ENCODE measurements at places on chromosomes 13 and 19.

DNA sequence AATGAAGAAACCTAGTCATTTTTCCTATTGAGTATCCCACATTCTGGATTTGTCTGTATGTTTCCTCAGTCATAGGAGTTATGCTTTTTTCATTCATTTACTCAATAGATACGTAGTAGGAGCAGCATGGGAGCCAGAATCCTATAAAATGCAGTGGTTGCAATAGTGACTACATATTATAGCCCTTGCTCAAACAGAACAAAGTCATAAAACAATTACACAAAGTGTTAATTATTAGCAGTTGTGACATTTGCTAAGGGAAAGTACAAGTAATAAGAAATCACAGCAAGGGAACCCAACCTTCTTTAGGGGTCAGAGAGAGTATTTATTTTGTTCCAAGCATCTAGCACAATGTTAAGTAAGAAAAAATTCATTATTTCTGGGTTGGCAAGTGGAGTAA is 27.7 kb upstream of the POU4F1 start:
- DNase-seq = no peak

- DNase-seq = no peak
These were observed 139.1 kb upstream of the SERP2 start for GRCh38 chr13:44234566-44234965.

DNA sequence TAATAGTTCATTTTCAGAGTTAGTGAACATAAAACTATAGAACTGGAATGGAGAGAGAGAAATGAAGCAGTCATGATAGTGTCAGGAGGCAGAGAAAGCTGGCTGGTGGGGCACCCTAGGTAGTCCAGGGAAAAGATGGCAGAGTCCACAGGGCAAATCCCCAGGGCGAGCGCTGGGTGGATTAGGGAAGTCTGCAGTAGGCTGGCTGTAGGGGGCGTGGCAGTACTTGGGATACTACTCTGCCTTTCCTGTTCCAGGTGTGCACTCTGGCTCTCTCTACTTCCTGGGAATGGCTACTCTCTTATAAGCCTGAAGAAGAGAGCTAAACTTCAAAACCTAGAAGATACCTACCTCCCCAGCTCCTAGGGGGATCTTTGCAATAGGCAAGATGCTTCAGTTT is 232.9 kb upstream of the SLC10A2 start:
- DNase-seq = no peak

DNA sequence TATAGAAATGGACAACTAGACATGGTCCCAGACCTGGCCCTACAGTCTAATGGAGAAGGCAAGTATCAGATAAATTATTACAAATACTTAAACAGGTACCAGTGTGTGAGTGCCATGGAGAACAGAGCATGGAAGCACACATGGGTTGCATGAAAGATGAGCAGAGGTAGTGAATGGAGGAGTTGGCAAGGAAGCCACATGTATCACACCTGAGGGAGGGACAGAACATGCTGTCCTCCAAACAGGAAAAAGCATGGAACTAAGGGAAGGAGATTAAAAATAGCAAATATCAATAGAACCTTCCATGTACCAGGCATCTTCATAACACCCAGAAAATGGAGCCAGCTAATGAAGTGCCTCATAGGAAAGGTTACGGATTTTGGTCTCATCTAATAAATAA is 85.9 kb downstream of the SACS start:
- no peak for DNase-seq

DNA sequence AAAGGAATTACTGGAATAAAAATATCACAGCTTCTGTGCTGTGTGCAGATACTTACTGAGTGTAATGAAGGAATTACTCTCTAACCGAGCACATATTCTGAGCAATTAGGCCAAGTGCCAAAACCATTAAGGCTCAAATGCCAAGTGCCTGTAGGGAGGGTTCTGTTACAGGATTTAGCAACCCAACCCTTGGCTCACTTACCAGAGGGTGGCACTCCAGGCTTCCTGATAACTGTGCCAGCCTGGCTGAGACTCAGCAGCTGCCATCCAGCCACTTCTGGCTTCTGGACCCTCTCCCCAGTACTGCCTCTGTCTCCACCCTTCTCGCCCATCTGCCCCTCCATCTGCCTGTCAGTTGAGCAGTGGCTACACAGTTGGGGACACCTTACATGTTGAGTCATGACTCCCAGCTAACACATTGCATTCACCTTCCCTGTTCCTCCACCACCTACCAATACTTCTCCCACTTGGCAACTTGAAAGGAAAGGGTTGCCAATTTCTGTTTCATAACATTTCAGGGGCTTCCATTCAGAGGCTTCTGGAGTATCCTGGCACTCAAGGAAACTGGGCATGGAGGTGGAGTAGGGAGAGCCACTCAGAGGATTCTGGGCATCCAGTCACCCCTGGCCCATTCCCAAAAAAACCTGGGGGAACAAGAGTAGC is 110.5 kb downstream of the COG6 start:
- no peak for DNase-seq

DNA sequence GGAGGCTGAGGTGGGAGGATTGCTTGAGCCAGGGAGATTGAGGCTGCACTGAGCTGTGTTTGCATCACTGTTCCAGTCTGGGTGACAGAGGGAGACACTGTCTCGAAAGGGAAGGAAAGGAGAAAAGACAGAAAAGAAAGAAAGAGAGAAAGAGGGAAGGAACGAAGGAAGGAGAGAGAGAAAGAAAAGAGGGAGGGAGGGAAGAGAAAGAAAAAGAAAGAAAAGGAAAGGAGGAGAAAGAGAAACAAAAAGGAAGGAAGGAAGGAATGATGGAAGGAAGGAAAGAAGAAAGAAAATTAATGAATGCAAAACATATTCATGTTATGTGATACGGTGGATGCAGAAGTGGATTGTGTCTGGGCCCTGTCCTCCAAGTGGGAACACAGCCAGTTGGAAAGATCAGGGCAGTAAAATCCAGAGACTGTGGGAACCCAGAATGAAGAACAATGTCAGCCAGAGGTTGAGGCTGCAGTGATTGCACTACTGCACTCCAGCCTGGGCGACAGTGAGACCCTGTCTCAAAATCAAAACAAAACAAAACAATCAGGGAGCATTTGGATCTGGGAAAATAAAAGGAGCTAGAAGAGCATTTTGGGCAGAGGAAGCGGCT is 6.2 kb downstream of the PHLDB3 start:
- DNase-seq = no peak

DNA sequence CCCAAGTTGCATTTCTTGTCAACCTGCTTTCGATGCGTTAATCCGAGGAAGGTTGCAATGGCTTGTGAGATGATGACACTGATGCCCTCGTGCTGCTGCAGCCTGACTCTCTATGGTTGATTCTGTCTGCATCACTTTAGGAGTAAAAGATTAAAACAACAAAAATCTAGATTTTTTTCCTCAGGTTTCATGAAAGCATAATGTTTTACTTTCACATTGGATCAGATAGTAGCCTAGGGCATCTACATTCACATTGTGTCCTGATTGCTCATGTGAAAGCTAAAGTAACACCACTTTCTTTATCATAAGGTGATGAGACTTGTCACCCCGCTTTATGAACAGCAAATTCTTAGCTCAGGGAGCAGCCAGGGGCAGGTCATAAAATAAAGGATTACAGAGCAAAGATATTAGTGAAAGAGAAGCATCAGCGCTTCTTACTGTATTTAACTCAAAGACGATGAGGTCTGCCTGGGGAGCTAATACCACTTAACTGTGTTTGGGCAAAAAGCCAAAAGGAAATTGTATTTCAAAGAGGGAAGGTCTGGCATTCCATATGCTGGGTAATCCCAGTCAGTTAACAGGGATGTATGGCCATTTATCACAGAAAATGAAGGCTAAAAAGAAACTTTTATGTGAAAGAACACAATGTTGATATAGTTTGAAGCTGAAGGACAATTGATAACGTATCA is 270.5 kb downstream of the GPC6 start:
- no peak for DNase-seq

GRCh38 chr19:51594774-51595109 is 23.7 kb downstream of the ZNF175 start:
- no peak for DNase-seq

- DNase-seq = no peak
These were observed 278.5 kb upstream of the HTR2A start for GRCh38 chr13:47175172-47175866.

- DNase-seq = no peak
These were observed 711 bp downstream of the FUT2 start for GRCh38 chr19:48696353-48697010.

GRCh38 chr19:33686262-33686661 is 64.5 kb downstream of the CHST8 start:
- no peak for DNase-seq

DNA sequence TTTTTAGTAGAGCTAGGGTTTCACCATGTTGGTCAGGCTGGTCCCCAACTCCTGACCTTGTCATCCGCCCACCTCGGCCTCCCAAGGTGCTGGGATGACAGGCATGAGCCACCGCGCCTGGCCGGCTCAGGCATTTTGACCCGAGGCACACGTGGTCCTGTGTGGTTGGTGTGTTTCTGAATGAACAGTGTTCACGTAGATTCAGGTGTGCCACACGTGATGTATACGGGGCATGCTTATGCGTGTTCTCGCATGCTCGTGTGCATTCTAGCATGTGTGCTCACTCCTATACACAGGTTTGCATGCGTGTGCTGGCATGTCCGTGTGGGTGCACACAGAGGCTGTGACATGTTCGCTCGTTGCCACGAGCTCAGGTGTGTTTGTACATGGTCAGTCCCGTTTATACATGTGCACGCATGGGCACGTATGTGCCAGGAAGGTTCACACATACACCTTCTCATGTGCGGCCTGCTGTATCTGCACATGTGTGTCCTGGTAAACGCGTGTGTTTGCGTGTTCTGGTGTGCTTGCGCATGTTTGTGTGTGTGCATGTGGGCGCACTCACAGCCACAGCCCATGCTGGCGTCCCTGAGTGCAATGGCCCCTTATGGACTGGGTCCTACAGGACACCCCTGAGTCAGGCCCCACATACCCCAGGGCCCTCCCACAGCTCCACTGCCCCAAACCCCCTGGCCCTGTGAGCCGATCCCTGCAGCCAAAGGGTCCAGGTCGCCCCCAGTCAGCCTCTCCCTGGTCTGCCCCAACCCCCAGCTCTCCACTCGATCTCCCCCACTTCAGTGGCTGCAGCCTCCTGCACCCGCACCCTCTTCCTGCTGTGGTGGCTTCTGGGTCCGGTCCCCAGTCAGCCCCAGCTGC is 20.6 kb upstream of the TCF3 start:
- DNase-seq = no peak

- DNase-seq = no peak
These were observed 16.3 kb upstream of the ASF1B start for GRCh38 chr19:14152713-14153112.

- DNase-seq = no peak
These were observed 7.8 kb upstream of the UBL3 start for GRCh38 chr13:29858231-29858630.

DNA sequence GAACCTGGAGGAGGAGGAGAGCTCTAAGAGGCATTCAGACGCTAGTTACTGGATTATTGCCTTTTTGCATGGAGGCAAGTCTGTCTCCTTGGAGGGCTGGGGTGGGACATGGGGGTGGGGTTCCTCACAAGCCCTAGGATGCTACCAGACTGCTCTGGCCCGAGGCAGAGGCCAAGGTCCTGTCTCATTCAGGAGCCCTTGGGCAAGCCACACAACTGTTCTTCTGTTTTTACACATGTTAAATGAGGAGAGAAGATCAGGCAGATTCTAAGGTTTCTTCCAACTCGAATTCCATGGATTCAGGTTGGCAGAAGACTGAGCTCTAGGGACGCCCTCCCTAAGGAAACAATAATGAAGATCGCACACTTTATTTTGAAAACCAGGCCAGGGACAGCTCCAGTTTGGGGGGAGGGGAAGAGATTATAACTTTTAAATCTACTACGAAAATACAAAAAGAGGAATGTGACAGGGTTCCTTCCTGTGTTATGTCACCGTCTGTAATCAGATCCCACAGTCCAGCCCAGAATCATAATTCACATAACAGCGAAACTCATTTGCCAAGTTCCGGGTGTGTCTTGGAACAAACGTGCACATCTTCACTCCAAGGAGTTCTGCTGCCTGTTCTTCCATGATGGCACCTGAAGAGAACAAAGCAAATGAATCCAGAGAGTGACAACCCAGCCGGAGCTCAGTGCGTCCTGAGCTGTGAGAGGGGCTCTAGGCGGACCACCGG is 25.2 kb downstream of the IL17D start:
- DNase-seq = no peak

GRCh38 chr19:3284759-3285646 is 60.5 kb downstream of the CELF5 start:
- no peak for DNase-seq

- no peak for DNase-seq
These were observed 5.5 kb upstream of the CYP4F3 start for GRCh38 chr19:15635016-15635805.

DNA sequence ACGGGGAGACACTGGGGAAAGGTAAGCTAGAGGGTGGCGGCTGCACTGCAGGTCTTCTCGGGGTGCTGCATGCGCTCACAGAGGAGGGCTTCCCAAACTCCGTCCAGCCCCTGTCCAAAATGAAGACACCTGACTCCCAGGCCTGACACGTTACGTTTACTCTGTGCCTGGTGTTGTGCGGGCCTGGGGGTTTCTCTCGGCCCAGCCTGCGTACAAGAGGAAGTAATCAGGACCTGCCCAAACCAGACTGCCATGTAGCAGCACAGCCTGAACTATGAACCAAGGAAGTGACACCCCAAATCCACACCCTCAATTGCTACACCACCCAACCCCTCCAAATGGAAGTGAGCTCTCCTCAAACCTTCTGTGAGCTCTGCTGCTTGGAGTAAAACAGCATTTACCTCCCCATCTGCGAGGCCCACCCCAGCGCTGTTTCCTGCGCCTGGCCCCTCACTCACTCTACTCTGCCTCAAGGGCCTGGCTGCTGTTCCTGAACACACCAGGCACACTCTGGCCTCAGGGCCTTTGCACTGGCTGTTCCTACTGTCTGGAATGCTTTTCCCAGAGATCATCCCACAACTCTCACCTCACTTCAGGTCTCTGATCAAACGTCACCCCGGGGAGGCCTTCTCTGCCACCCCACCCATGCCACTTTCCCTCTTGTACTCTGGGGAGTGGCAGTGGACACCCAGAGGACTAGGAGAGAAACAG is 3.0 kb downstream of the HSPBP1 start:
- no peak for DNase-seq

GRCh38 chr19:13089139-13089856 is 13.4 kb downstream of the LYL1 start:
- DNase-seq = no peak

GRCh38 chr19:3601021-3601420 is 5.7 kb downstream of the TBXA2R start:
- no peak for DNase-seq

- DNase-seq = no peak
These were observed 481.0 kb downstream of the FOXO1 start for GRCh38 chr13:40185414-40185813.

DNA sequence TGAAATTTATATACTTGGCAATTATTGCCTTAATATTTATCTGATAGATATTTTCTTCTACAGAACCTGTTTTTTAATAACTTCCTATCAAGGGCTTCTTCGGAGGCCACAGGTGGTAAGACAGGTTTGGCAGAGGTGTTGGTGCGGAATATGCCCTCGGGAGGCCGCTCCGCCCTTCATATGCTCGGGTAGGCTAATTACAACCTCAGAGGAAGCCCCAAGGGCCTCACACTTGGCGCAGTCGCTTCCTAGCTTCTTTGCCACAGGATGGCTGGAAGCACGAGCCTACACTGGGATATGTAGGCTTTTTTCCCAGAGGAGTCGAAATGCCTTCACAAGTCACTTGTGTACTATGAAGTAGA is 68.8 kb downstream of the LMO7 start:
- no peak for DNase-seq

Data from thoracic aorta (tissue), 2 donors.